ENCODE measurements at places on chromosomes 3 and 15.

- no peak for DNase-seq
Observed at GRCh38 chr3:190644035-190644434, 130.2 kb downstream of the IL1RAP start.

- no peak for DNase-seq
Observed at GRCh38 chr15:69185706-69186105, 25.3 kb downstream of the GLCE start.

DNA sequence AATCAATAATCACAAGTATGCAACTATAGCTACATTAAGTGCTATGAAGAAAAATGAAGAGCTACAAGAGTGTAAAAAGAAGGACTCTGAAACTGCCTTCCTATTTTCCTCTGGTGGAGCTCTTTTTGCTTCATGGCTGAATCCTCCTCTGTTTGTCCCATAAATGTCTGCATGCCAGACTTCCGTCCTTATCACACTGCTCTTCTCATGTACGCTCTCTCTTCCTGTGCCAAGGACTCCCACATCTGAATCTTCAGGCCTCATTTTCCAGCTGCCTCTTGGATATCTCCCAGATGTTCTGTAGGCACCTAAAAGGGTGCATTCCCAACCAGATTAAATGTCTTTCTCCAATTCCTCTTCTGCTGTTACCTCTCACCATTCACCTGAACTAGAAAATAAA, 123.7 kb downstream of the MECOM start:
- DNase-seq: no peak

- DNase-seq: no peak
Observed at GRCh38 chr15:80695099-80695910, at the start of gene ABHD17C. ABHD17C (plus strand) TSS chr15:80695310; CDS start chr15:80695430, 120 bp downstream.

DNA sequence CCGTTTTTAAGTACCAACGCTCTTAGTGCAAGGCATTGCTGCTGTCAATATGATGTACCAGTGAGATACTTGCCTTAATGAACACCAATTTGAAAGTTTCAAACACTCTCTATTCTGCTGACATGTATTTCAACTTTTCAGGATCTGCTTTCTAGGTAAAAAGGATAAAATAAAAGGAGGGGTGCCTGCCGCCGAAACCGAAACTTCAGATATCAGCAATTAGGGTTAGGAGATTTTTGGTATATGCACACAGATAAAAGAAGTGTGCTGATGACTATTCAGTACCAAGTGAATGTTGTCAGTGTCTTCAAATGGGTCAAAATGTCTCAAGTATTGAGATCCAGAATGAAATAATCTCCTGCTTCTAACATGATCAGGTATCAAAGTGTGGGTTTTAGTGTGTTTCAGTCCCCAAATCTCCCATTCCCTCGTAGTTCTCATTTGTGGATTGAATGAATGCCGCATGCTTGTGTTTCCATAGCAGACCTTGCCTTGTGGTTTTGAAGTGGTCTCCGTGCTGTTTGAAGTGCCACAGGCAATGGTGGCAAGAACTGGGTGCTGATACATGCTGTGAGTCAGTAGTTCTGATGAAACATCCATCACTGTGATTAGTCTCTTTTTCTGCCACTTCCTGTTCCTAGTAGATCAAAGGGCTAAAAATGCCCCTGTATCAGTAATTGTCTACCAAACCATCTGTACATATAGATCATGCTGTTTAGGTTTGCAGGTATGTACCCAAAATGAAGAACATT, 22.5 kb downstream of the CHST14 start:
- no peak for DNase-seq

All from stimulated activated CD8-positive, alpha-beta memory T cell treated with anti-CD3 and anti-CD28 coated beads, Interleukin-7, amount 100 ng/mL, for 1 hour (primary cell).